ENCODE measurements at places on chromosomes 4 and X.

DNA sequence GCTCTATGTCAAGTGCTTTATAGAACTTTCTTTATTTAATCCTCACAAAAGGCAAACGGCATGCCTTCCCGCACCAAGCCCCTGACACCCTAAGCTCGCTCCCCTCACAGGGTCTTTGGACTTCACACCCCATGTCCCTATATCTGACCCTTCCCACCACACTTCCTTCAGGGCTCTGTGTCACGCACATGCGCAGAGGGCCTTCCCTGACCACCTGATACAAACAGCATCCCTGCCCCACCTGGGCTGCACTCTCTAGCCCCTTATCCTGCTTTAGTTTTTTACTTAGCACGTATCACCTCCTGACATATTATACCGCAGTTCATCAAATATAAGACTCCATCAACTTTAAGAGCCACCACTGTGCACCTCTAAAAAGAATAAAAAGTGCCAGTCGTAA, 49.8 kb downstream of the SOD3 start:
- no peak for DNase-seq

DNA sequence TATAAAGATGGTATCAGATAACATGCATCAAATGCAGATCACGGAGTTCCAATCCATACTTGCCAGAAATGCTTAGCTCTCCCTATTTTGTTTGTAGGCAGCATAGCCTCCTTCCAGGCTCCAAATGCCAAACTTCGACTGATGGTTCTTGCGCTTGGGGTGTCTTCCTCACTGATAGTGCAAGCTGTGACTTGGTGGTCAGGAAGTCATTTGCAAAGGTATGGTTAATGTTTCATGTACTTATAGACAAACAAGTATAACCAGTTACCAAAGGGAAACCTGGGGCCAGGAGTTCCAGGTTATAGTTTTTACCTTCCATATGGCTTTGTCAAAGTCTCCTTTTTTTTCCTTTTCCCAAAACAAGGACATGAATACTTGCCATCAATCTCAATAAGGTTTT, 5.3 kb downstream of the CWH43 start:
- no peak for DNase-seq

DNA sequence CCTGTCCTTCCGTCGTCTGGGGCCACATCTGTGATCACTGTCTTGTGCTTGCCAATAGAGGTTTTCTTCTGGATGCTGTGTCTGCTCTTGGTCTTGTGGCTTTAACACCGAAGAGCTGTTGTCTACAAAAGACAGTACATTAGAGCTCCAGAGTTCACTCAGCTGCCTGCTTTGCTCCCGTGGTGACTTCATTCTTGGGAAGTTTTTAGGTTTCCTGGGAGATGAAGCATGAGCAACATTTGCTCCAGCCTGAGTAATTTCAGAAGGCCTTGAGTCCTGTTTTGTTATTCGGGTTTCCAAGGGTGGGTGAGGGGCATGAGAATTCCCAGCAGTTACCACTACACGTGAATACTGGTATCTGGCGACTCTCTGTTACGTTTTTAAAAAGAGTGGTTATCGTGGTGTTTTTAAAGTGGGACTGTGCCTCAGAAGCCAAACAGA, 189.2 kb downstream of the SHROOM3 start:
- DNase-seq = no peak

DNA sequence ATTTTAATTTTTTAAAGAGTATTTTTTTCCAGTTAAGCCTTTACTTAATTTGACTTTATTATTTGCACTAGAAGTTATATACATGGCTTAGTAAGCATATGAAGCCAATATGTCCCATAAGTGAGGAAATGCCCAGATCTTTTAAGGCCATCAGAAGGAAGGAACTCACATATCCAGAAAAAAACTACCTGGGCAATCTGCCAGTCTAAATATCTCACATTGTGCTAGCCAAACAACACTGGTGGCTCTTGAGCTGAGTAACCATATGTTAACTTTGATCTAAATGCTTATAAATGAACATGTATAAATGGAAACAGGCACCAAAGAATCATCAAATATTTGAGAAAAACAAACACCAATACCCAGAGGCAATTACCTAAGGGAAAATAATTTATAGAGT, 138.6 kb upstream of the APOOL start:
- no peak for DNase-seq

GRCh38 chr4:176708771-176709311, 83.9 kb downstream of the VEGFC start:
- DNase-seq = no peak

DNA sequence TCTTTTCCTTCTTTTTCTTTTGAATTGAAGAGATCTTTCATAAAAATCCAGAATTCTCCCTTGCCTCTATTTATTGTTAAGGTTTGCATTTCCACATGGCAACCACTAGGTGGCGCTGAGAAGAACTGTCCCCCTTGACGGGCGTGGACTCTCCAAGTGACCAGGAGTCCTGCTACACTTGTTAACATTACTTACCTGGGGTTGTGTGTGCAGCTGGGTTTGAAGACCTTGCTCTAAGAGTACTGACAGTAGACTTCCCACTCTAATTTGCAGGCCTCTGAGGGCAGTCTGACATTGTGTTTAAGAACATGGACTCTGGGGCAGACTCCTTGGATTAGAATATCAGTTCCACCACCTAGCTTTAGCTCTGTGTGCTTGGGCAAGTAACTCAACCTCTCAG, 52.8 kb downstream of the GPRIN3 start:
- no peak for DNase-seq

DNA sequence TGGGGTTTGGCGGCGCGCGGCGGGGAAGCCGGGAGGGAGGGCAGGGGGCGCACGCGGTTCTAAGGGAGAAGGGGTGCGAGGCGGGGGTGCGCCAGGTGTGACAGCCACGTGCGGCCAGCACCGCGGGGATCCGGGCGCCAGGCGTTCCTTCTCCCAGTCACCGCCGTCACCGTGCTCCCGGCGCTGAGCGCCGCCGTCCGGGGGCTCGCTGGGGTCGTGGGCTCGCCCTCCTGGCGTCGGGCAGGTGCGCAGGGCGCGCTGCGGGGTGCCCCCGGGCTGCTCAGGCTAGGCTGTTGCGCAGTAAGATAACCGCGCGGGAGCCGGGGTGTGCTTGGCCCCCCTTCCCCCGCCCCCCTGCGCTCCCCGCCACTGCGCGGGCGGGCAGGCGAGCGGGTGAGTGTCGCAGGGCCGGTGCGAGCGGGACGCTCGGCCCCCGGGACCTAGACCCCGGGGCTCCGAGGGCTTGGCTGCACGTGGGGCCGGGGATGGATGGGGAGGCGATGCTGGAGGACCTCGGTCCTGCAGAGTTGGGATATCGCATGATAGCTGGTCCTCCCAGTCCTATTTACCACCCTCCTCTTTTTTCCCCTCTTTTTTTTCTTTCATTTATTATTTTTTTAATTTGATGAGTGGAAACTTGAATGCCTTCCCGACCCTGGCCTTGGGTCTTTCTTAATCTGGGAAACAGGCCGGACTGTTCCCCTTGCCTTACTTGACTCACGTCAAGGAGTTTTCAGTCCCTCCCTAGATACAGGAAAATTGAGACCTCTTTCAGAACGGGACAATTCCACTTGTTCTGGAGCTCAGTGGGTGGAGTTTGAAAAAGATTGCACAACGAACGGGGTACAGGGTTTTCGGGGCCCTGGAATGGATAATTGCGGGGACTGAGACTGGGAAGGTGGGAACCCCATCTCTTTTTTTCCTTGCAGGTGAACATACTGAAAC, 797 bp downstream of the TXLNG start:
- peak; percentile 32 for DNase-seq

Measured in NCI-H1092 treated with DMSO at 0.1 percent for 48 hours (cell line).